ENCODE measurements at places on chromosomes 12 and 14.

DNA sequence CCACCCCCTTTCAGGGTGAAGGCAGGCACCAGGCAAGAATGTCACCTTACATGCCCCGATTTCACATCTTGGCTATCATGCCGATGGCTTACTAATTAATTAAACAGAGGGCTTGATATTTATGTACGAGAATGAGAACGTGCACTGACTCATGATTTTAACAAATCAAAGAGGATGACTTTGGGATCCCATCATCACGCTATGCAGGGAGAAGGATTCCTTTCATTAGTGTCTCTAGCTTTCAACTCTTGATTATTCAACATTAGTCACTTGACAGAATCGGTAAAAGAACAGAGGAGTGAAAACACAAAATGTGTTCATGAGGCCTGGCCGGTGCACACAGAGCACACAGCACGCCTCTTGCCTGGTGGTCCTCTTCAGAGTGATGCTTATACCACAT, 80.6 kb downstream of the PRKAB1 start:
- DNase-seq, result no peak

GRCh38 chr12:66409195-66409871, 107.0 kb downstream of the HELB start:
- DNase-seq, result no peak

- DNase-seq, result no peak
Observed at GRCh38 chr12:10205220-10205807, 7.4 kb upstream of the GABARAPL1 start.

- no peak for DNase-seq
Observed at GRCh38 chr12:15977999-15978951, 67.1 kb downstream of the DERA start.

- DNase-seq, result no peak
Observed at GRCh38 chr12:21571046-21571445, 33.6 kb downstream of the GYS2 start.

DNA sequence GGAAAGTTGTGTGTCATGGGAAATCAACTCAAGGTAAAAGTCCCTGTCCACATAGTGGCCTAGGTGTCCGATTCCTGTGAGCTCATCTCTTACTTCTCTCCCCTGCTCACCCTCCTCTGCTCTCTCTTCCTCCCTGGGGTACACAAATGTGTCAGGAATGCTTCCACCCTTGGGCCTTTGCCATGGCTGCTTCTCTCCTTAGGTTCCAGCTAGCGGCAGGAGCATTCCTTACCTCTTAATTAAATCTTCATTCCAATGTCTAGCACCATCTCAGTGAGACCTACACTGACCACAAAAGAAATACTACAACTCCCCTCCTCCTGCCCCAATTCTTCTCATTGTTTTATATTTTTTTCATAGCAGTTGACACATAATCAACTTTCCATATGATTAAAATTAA, 298.6 kb downstream of the PDZRN4 start:
- DNase-seq, result no peak

- no peak for DNase-seq
Observed at GRCh38 chr14:61876362-61877034, 114.3 kb downstream of the SNAPC1 start.

GRCh38 chr14:103512701-103513611, 9.7 kb downstream of the CKB start:
- no peak for DNase-seq

All from stimulated activated CD8-positive, alpha-beta memory T cell treated with anti-CD3 and anti-CD28 coated beads, Interleukin-2, amount 100 ng/mL, for 1 hour (primary cell).